ENCODE measurements at places on chromosomes 16 and 17. TPM values are rescaled to one million over a fixed set of nuclear protein-coding genes. Genes with fewer than 3 reads are reported as not detected.

NGFR gene
- 53.0 TPM for total RNA-seq

SRP68 gene
- total RNA-seq = 15.6 TPM

AANAT gene
- not detected for total RNA-seq

NPIPB8 gene
- total RNA-seq = not detected

INPP5K gene
- total RNA-seq = 73.7 TPM

OR4D1 gene
- not detected for total RNA-seq

FBXW10B gene
- total RNA-seq = not detected

CEP295NL gene
- total RNA-seq = 10.7 TPM

TP53TG3B gene
- not detected for total RNA-seq

MEIOB gene
- not detected for total RNA-seq

ASPA gene
- total RNA-seq = 0.11 TPM

ZNF205 gene
- total RNA-seq = 49.8 TPM

- H3K4me1 ChIP-seq = no peaks in the 10 kb centered on the region
- H3K36me3 ChIP-seq = no peaks in the 10 kb centered on the region
- no peaks in the 10 kb centered on the region for H3K27me3 ChIP-seq
- no peak overlapping the region for H3K27ac ChIP-seq
These were observed 44.8 kb downstream of the CPPED1 start for GRCh38 chr16:12758670-12759558.

DNA sequence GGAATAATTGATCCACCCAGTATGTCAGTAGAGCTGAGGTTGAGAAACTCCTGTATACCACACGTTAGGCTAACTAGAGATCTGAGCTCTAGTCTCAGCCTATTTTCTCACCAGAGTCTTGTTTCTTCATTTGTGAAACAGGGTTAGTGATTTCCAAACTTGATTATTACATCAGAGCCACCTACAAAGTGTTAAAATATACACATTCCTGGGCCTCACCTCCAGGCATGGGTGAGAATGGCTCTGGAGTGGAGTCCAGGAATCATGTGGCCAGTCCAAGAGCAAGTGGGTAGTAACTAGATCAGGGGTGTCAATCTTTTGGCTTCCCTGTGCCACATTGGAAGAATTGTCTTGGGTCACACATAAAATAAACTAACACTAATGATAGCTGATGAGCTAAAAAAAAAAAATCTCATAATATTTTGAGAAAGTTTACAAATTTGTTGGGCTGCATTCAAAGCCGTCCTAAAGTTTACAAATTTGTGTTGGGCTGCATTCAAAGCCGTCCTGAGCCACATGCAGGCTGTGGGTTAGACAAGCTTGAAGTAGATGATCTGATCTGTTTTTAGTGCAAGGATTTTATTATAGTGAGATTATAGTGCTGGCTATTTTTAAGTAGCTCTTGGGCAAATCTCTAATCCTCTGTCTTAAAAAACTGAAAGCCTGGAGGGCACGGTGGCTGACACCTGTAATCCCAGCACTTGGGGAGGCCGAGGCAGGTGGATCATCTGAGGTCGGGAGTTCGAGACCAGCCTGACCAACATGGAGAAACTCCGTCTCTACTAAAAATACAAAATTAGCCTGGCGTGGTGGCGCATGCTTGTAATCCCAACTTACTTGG lies 20.4 kb downstream of the PRCD start:
- DNase-seq = no peak
- H3K27ac ChIP-seq = no peak overlapping the region
- no peak overlapping the region for H3K4me3 ChIP-seq
- H3K4me1 ChIP-seq = peaks cover 4% of the 10 kb centered on the region

GRCh38 chr17:14340857-14341754 lies 40.2 kb downstream of the HS3ST3B1 start:
- H3K4me1 ChIP-seq = no peaks in the 10 kb centered on the region
- H3K27ac ChIP-seq = no peak overlapping the region
- no peaks in the 10 kb centered on the region for H3K36me3 ChIP-seq
- DNase-seq = no peak
- H3K27me3 ChIP-seq = no peaks in the 10 kb centered on the region
- H3K4me3 ChIP-seq = no peak overlapping the region

GRCh38 chr17:80797741-80798594 lies 193.7 kb upstream of the CHMP6 start:
- no peak overlapping the region for H3K27ac ChIP-seq
- no peak overlapping the region for H3K4me3 ChIP-seq
- no peaks in the 10 kb centered on the region for H3K27me3 ChIP-seq
- no peaks in the 10 kb centered on the region for H3K4me1 ChIP-seq
- no peak for DNase-seq

DNA sequence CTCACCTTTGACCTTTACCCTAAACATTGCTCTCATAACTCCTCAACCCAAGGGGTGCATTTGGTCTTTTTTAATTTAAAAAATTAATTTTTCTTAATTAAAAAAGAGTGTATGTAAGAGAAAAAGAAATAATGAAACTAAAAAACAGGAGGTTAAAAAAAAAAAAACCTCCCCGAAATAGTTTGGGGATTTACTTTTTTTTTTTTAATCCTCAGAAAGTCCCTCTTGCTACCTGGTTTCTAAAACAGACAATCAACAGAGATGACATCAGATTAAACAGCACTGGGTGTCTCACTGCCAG lies 301.3 kb downstream of the SOX9 start:
- no peak for DNase-seq
- no peaks in the 10 kb centered on the region for H3K4me1 ChIP-seq
- H3K36me3 ChIP-seq = no peaks in the 10 kb centered on the region
- H3K27ac ChIP-seq = no peak overlapping the region
- no peaks in the 10 kb centered on the region for H3K27me3 ChIP-seq

GRCh38 chr17:14098246-14098645 lies 28.9 kb downstream of the COX10 start:
- no peak overlapping the region for H3K27ac ChIP-seq
- no peak for DNase-seq
- no peak overlapping the region for H3K4me3 ChIP-seq
- no peaks in the 10 kb centered on the region for H3K36me3 ChIP-seq
- no peaks in the 10 kb centered on the region for H3K4me1 ChIP-seq

DNA sequence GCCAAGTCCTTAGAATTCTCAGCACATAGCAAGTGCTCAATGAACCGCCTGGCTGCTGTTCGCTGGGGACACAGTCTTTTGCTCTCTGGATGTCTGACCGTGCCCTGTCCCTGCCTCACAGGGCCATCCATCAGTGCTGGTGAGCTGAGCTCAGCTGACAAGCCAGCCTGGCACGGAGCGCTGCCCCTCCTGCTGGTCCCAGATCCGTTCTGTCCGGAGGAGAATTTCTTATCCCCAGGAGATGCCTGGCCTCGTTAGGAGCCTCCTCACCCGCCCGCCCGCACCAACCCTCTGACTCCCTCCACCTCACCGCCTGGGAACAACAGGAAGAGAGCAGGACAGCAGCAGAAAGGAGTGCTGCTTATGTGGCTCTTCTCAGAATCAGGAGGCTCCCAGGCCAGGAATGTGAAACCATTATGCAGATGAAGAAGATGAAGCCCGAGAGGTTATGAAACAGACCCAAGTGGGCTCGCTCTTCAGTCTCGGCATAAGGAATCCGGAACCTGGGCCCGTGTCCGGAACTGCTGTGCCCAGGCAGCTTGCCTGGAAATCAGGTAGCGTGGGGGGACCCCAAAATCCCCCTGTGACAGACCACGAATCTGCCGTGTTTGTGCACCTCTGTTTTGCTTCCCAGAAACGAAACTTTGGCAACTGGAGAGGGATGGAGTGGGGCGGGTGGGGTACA lies 28.8 kb upstream of the RMI2 start:
- no peak for DNase-seq
- H3K27me3 ChIP-seq = no peaks in the 10 kb centered on the region
- no peaks in the 10 kb centered on the region for H3K36me3 ChIP-seq
- no peak overlapping the region for H3K4me3 ChIP-seq
- no peaks in the 10 kb centered on the region for H3K4me1 ChIP-seq

DNA sequence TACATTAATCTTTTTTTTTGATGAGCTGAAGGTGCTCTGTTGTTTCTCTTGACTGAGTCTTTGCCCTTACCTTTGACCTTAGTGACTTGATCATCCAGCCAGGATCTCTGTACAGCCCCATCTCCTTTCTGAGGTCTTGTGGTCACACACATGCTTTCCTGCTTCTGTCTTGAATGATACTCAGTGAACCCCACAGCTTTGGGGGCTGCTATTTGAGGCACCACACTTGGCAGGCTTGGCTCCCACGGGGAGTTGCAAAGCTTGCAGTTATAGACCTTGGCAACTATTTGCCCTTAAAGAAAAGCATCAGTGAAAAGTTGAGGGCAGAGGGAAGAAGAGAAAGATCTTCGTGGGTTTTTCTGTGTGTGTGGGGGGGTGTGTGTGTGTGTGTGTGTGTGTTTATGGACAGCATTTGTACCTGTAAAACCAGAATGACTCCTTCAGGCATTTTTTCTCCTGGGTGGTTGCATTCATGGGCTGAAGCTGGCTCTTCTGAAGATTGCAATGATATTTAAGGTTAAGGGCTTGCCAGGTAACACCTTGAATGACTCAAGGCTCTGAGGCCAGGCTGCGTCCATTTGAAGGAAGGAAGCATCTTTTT lies 101.6 kb downstream of the MSI2 start:
- no peak overlapping the region for H3K4me3 ChIP-seq
- H3K36me3 ChIP-seq = no peaks in the 10 kb centered on the region
- H3K27ac ChIP-seq = peak overlapping the region; percentile 77
- no peak for DNase-seq
- no peaks in the 10 kb centered on the region for H3K4me1 ChIP-seq

- H3K4me1 ChIP-seq = peaks cover 25% of the 10 kb centered on the region
- no peaks in the 10 kb centered on the region for H3K27me3 ChIP-seq
- no peak overlapping the region for H3K4me3 ChIP-seq
- no peak overlapping the region for H3K27ac ChIP-seq
- no peaks in the 10 kb centered on the region for H3K36me3 ChIP-seq
These were observed 5.5 kb downstream of the CREBBP start for GRCh38 chr16:3874794-3875692.

DNA sequence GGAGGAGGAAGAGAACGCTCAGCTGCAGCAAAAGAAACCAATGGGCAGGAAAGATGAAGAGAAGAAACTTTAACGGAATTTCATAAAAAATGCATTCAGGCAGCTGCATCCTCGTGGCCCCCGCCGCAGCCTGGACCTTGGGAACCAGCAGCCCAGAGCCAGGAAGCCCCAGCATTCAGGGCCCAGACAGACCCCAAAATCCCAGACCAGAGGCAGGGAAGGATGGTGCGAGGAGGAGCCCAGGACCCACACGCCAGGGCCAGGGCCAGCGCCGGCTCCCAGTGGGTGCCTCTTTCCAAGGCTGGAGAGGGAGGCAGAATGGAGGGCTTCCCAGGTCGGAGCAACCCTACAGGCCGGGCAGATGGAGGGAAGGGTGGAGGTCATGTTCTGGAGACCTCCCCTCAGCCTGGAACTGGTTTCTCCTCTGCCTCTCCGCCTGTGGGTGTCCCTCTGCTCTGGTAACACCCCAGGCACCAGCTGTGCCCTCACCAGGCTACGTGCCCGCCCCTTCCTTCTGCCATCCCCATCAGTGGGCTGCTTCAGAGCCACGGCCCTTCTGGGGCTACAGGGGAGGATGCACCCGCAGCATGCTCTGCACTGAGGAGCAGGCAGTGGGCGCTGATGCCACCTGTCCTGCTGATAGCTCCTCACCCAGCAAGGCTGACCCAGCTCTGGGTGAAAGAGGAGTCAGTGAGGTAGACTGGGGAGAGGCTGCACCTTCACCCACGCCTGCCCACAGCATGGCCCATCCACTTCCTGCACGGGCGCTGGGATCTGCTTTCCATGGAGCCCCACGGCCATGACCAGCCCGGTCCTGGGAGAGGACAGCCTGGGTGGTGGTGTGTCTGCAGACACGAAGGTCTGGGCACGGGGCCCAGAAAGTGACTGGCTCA lies 1.2 kb upstream of the MIF4GD start:
- peak overlapping the region; percentile 99 for H3K27ac ChIP-seq
- peaks cover 22% of the 10 kb centered on the region for H3K4me1 ChIP-seq
- no peak for DNase-seq
- no peaks in the 10 kb centered on the region for H3K27me3 ChIP-seq

GRCh38 chr17:74972107-74972972 lies at the start of gene HID1:
HID1 (minus strand) TSS chr17:74972759; CDS start chr17:74972656, 103 bp downstream.
- no peak within 1 kb of the TSS for H3K27ac ChIP-seq
- H3K4me3 ChIP-seq = peak within 1 kb of the TSS; percentile 74
- no peak for DNase-seq
- no peaks in the 10 kb centered on the region for H3K27me3 ChIP-seq
